Activated CD8-positive, alpha-beta memory T cell treated with anti-CD3 and anti-CD28 coated beads, Interleukin-2, amount 10 ng/mL, durations not matched to agents 7 days and 5 days (primary cell): ENCODE measurements at places on chromosomes 3 and 15. TPM values are rescaled to one million over a fixed set of nuclear protein-coding genes. Genes with fewer than 3 reads are reported as not detected.

GRCh38 chr3:54837964-54838363 lies 89.9 kb downstream of the LRTM1 start:
- no peak for DNase-seq

Gene MASP1
- total RNA-seq, result not detected

Gene NUTM1
- not detected for total RNA-seq

DNA sequence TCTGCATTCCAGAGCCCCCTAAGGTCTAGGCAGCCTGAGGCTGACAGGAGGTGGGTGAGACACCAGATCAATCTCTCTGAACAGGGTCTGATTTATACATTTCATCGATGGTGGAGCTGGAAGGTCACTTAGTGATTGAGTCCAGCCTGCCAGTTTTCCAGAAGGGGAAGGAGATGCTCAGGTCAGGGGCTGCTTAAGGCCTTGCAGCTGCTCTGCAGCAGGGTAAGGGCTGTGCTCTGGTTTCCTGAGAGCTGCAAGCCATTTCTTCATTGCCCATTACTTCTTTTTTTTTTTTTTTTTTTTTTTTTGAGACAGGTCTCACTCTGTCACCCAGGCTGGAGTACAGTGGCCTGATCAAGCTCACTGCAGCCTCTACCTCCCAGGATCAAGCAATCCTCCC lies 10.7 kb downstream of the TADA3 start:
- DNase-seq, result no peak

- no peak for DNase-seq
Observed at GRCh38 chr15:54599386-54599785, 597.4 kb downstream of the RSL24D1 start.

DNA sequence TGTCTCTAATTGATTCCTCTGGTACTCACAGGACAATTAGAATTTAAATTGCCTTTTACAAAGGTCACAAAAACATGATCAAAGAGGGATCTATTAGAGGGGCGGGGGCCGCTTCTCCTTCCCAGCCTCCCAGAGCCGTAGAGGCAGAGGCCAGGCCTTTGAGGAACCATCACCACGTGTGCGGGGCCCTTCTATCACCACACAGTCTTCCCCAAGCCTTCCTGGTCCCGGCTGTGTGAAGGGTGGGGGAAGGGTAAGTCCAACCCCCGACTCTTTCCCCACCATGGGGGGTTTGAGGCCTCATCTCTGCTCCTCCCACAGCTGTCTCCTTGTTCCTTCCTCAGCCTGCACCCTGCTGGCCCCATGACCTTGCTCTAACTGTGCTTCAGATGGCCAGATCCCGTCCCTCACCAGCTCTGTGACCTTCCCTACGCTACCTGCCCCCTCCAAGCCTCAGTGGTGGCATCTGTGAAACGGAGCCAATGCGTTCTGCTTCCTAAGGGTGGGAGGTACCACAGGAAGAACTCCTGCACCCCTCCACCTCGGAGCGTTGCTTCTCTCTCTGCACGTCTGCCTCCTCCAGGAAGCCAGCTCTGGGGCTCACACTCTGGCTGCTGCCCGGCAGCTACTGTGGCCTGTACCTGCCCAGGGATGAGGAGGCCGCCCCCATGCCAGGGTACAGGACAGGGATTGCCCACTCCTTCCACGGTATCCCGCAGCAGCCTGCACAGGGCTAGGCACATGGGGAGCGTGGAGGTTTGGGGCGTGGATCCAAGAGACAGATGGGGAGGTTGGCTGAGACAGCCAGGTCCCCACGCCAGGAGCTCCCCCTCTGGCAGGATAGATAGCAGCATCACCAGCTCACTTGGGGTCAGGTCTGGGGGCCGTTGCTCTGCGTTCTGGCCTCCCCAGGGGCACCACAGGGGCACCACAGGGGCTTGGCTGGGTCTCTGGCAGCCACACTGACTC lies 83.8 kb downstream of the LINGO1 start:
- no peak for DNase-seq

- DNase-seq, result no peak
Observed at GRCh38 chr3:32586356-32586755, 15.7 kb upstream of the DYNC1LI1 start.
